BE2C (cell line): ENCODE measurements at places on chromosomes 7 and 10.

GRCh38 chr10:96280859-96281258, 9.5 kb upstream of the BLNK start:
- no peak for DNase-seq

DNA sequence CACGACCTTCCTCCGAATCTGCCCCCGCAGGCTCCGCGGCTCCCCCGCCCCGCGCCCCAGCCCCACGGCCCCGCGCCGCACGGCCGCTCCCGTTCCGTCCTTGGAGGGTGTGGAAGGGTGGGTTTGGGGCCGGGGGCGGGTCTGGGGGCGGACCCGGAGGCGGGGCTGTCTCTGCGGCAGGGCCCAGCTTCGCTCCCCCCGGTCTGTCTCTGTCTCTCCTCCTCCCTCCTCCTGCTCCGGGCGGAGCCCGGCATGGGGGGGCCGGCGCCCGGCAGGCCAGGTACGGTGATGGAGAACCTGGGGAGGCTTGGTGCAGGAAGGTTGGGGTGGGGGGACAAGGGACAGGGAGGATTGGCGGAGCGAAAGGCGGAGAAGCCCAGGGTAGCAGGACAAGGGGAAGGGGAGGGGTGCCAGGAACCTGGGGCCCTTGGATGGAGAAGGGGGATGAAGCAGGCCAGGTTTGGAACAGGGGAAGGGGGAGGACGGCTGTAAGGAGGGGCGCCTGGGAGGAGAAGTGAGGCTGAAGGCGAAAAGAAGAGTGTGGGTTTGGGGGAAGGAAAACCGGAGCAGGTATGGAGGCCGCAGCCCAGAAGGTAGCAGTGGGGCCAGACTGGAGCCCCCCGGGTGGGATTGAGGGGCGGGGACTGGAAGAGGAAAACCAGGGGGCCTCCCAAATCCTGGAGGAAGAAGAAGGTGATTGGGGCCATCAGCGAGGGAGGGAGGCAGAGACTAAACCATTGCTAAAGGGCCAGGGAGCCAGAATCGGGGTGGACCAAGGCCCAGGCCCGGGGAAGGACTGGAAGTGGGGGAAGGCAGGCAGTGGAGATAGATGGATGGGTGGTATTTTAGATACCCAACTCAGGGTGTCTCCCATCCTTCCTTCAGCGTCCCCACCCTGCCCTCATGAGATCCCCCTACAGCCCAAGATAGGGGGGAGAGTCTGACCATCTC, at the start of gene NYAP1:
NYAP1 (plus strand) TSS at position 206 of the 951 bp plus-strand sequence. CDS start 1,385 bp downstream, outside the sequence.
- DNase-seq, result peak; percentile 72

- no peak for DNase-seq
Measured at GRCh38 chr7:109751241-109751640, 1181.6 kb downstream of the DNAJB9 start.

DNA sequence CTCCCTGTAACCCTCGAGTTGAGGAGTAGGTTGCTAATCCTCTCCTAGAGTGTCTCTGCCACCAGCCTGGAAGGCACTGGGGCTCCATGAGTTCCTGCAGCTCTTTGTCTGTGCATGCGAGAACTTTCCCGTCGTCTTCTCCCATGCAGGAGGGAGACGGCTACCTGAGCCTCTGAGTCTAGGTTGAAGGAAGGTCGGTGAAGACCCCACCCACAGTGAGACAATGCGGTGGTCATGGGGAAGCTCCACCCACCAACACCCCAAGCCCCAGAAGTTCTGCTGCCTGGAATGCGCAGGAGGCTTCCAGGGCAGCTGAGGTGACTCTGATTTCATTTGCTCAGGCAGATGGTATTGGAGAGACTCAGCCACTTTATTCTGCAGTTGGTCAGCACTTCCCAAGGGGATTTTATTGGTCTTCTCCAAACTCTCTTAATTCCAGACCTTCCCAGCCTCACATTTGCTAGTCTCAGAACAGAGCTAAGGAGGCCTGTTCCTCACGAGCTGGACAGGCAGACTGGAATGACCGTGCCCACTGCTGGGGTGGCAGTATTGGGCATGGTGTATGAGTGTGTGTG, 36.5 kb downstream of the PTPRE start:
- no peak for DNase-seq

DNA sequence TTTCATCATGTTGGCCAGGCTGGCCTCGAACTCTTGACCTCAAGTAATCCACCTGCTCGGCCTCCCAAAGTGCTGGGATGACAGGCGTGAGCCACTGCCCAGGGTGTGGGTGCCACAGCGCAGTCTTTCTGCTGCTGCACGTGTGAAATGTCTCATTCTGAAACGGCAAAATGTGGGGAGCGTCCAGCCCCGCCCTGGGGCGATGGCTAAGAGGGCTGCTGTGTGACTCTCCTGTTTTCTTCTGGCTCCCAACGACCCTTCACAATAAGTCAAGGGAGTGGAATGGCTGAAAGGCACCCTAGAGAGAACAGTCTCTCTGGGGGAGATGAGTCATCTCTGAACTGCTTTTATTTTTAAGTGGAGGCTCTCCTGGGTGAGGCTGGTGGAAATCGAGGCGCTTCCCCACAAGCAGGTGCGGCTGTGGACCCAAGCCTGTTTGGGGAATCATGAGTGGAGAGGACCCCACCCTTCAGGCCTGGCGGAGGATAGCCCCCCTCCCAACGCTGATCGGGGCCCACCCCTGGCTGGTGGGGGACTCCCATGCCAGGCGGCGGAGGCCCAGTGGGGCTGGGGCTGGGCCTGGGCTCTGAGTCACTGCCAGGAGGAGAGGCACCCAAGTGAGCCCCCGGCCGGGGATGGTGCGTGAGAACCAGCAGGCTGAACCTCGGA, 18.0 kb downstream of the ADAP1 start:
- DNase-seq, result no peak
